WTC11 (cell line): ENCODE measurements at places on chromosomes 2 and 18. TPM values are rescaled to one million over a fixed set of nuclear protein-coding genes. Genes with fewer than 3 reads are reported as not detected.

Gene NGEF
- 4.5 to 6.6 TPM (median 5.4 TPM) in 3 replicates for total RNA-seq

GRCh38 chr2:144705328-144706245 lies 185.7 kb upstream of the ZEB2 start:
- no peaks in the 10 kb centered on the region for H3K36me3 ChIP-seq
- no peak for DNase-seq
- no peaks in the 10 kb centered on the region; the same call in 1 of the 2 replicates for H3K27me3 ChIP-seq
- peaks cover 2% of the 10 kb centered on the region for H3K4me1 ChIP-seq
- H3K27ac ChIP-seq, result no peak overlapping the region

- H3K27ac ChIP-seq, result no peak overlapping the region
- no peak for DNase-seq
- peaks cover 8% of the 10 kb centered on the region for H3K4me1 ChIP-seq
- no peak overlapping the region for H3K4me3 ChIP-seq
These were observed 78.6 kb upstream of the CSRNP3 start for GRCh38 chr2:165390875-165391274.

DNA sequence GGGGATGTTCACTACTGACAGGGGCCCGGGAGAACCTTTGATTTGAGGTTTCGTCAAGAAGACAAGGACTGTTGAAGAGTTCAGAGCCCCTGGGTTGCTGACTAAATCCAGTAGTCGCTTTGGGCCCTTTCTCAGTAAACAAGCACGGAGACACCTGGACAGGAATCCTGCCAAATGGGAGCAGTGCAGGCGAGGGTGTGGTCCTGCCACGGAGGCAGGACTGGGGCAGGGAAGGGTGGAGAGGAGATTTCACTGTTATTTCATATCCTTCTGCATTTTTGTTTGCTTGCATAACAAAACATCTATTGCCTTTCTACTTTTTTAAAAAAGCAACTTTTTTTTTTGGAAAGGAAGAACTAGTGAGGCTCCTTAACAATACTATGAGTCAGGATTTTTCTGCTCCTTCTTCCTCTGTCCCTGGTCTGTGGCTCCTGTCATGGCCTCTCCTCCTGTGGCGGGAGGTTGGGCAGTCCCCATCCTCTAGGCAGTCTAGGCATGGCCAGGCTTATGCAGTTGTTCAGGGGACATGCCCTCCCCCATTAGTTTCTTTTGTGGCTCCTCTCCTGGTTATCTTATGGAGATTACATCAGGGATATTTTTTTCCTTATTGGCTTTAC lies 57.7 kb downstream of the ARHGEF4 start:
- peaks cover 30% of the 10 kb centered on the region for H3K4me1 ChIP-seq
- H3K36me3 ChIP-seq, result peaks cover 4% of the 10 kb centered on the region; the same call in 1 of the 2 replicates
- no peak for DNase-seq
- H3K4me3 ChIP-seq, result no peak overlapping the region
- no peaks in the 10 kb centered on the region for H3K27me3 ChIP-seq

DNA sequence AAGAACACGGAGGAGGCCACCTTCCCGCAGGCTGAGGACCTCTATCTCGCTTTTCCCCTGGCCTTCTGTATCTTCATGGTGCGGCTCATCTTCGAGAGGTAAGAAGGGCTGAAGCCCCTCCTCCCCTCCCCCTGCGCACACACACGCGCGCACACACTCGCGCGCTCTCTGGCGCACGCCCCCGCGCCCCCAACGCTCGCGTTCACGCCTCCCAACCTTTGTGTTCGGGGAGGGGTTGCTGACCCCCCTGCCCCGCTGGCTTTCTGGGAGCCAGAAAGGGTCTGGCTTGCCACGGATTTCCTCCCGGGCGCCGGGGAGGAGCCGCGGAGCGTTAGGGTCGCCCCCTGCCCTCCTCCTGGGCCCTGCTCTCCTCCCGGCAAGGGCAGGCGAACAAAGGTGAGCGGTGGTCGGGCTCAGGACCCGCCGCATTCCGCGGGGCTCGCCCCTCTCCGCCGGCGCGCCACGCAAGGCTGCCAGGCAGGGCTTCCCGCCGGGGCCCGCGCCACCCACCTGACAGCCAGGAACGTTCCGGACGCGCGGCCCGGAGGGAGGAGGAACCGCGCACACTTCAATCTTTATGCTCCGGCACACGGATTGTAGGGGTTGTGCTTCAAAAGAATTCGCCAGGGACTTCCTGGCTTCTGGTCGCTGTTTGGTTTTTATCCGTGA lies 583 bp downstream of the CERS6 start:
- H3K36me3 ChIP-seq, result no peaks in the 10 kb centered on the region
- no peak overlapping the region; the same call in 1 of the 2 replicates for H3K4me3 ChIP-seq
- DNase-seq, result peak; percentile 45

- DNase-seq, result no peak
- no peaks in the 10 kb centered on the region for H3K36me3 ChIP-seq
- no peak overlapping the region for H3K4me3 ChIP-seq
- no peak overlapping the region for H3K27ac ChIP-seq
These were observed 64.7 kb downstream of the FBXO15 start for GRCh38 chr18:74082742-74083556.

DNA sequence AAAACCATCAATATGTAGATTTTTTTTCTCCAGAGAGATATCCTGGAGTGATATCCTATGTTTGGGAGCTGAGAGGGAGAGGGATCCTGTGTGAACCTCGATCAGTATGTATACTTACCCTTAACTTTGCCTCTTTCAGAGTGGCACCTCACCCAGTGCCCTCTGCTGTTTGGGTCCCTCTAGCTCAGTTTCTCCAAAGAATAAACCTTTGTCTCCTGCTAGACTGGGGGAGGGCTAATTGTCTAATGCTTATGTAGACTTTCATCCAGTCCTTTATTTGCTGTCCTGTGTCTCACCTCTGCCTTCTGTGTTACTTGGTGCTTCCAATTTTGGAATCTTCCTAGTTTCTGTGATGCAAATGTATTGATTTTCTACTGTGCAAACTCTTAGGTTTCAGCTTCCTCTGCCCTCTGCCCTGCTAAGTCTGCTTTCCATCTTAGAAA lies 48.4 kb downstream of the MTX2 start:
- H3K4me3 ChIP-seq, result no peak overlapping the region
- peaks cover 6% of the 10 kb centered on the region for H3K36me3 ChIP-seq
- no peak overlapping the region for H3K27ac ChIP-seq
- peaks cover 20% of the 10 kb centered on the region for H3K4me1 ChIP-seq
- no peaks in the 10 kb centered on the region for H3K27me3 ChIP-seq

GRCh38 chr2:225055714-225056113 lies 13.4 kb upstream of the DOCK10 start:
- H3K4me1 ChIP-seq, result no peaks in the 10 kb centered on the region
- no peak overlapping the region for H3K4me3 ChIP-seq
- H3K36me3 ChIP-seq, result no peaks in the 10 kb centered on the region
- no peaks in the 10 kb centered on the region for H3K27me3 ChIP-seq
- no peak overlapping the region for H3K27ac ChIP-seq
